Fibroblast of skin of right biceps (primary cell): ENCODE measurements at places on chromosomes 7 and 10.

GRCh38 chr10:124545351-124546054, 83.9 kb downstream of the LHPP start:
- no peak for DNase-seq

- DNase-seq = no peak
Observed at GRCh38 chr7:2405601-2406345, 2.4 kb downstream of the CHST12 start.

DNA sequence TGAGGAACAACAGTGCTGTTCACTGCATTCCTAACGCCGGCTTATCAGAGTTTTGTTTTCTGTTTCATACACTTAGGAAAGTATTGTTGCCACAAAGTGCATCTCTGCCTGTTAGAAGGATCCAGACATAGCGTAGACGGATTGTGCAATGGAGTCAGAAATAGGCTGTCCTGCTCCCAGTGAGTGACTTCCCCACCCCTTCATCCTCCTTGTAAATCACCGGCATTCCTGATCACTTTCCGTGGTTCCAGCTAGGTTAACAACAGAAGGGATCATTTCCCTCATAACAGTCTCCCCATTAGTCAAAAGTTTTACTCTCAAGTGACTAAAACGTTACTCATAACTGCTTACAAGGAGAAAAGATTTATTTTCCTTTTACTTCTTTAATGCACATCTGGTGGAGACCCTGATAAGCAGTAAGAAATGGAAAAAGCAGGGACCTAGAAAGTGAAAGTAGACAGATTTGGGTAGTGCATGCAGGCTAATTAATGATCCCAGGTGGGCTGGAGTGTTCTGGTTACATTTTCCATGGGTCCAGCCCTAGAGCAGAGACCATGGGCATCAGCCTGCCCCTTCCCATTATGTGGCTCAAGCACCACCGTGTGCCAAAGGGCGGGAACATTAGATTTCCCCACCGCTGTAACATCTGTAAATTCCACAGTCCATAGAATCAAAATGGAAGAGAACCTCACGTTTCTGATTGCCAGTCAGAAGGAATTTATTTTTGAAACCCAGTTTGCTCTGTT, 395.1 kb upstream of the GALNT17 start:
- peak; percentile 90 for DNase-seq

GRCh38 chr7:12670000-12670729, 17.3 kb upstream of the ARL4A start:
- DNase-seq = peak; percentile 39
